ENCODE measurements at places on chromosomes 3 and 15.
A peak's percentile ranks its signal among the peaks of the same experiment; 100 is the strongest.

GRCh38 chr3:58728723-58729122, 62.1 kb upstream of the FAM3D start:
- no peak for DNase-seq

DNA sequence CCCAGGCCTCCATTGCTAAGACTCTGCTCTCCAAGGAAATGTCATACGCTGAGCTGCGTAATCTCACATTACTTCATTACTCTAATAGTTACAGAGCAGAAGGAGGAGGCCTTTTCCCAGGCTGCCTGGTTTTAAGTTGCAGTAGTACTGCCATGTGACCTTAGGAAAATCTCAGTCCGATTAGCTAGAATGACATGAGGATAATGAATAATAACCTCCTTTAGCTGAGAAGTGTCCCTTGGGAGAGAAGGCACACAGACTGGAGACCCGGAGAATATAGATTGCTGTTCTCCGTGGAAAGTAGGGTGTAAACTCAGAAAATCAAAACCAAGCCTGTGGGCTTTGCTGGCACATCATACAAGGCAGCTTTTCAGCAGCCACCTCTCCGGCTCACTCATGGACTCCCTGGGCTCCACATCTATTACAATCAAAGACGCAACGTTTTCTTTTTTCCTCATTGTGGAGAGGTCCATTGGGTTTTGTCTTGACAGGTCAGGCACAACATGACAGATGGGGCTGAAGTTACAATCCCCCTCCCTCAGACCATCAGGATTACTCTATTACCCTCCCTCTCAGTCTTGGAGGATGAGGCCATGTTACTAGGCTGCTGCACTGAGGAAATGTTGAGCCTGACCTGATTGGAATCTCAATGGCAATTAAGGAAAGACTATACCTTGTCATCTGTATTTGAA, 134.8 kb upstream of the MB21D2 start:
- DNase-seq: no peak

GRCh38 chr3:128269796-128270195, 116.5 kb downstream of the EEFSEC start:
- no peak for DNase-seq

GRCh38 chr3:41193794-41194539, 5.3 kb upstream of the CTNNB1 start:
- no peak for DNase-seq

DNA sequence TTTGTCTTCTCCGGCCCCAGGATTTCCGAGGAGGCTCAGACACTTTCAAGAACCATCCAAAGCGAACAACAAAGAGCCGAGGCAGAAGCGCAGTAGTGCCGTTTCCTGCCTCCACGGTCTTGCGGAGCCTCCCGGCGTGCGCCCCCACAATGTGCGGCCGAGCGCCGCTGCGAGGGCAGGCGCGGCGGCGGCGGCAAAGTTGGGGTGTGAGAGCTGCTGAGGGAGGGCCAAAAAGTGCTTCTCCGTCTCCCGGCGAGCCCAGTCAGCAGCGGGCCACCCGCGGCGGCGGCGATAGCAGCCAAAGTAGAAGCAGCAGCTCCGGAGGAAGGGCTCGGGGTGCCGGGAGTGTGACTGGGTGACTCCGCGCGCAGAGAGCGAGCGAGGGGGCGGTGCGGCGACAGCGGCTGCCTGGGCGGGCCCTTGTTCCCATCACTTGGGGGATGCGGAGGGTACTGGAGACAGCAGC, 749.1 kb downstream of the ROBO1 start:
- peak; percentile 76 for DNase-seq

DNA sequence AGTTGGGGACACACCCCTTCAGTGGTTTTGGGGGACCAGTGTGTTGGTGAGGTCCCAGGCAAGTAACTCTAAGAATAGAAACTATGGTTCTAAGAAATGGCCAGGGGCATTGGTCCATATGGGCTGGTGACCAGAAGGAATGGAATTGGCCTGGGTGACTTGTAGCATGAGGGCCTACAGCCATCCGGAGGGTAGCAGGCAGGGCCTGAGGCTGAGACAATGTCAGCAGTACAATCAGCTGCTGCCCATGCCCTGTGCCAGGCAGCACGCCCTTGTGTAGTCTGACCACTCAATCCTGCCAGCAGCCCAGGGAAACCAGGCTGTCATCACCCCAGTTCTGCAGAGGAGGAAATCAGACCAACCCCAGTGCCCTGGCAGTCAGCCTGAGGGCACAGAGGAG, 100.6 kb downstream of the DNAJB8 start:
- DNase-seq: no peak

GRCh38 chr3:9399337-9399703, 1.9 kb downstream of the SETD5 start:
- DNase-seq: no peak

DNA sequence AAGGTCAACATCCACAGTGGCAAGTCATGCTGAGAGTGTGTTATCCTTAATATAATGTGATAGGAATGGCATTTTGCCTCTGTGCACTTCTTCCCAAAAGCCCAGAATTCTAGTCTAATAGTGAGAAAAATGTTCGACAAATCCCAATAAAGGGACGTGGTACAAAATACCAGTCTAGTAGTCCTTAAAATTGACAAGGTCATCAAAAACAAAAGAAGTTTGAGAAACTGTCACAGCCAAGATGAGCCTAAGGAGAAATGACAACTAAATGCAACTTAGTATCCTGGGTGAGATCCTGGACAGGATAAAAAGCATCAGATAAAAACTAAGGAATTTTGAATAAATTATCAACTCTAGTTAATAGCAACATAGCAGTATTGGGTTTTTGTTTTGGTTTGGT, 14.4 kb upstream of the ATP13A4 start:
- DNase-seq: no peak

GRCh38 chr15:101250873-101251829, 697 bp downstream of the CHSY1 start:
- no peak for DNase-seq

DNA sequence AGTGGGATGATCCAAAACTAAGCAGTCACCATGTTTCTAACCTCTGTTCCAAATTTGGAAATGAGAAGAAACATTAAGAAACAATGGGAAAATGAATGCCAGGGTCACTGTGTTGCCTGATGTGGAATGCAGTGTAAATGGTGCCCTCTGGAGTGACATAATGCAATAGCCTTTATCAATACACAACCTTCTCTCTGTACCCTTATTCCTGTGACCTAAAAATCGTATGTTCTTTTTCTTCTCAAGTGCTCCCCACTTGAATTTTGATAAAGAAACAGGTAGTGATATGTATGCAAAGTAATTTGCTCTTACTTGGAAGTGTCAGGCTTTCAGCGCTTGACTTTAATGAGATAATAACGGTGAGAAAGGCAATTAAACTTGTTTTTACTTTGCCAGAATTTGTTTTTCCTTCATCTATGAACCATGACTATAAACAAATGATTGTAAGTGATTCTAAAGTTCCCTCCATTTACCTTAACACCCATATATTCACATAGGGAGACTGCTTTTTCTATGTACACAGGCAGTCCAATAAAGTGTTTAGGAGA, 145.8 kb upstream of the THRB start:
- no peak for DNase-seq

GRCh38 chr3:119395923-119396358, 67.5 kb downstream of the TMEM39A start:
- DNase-seq: no peak

DNA sequence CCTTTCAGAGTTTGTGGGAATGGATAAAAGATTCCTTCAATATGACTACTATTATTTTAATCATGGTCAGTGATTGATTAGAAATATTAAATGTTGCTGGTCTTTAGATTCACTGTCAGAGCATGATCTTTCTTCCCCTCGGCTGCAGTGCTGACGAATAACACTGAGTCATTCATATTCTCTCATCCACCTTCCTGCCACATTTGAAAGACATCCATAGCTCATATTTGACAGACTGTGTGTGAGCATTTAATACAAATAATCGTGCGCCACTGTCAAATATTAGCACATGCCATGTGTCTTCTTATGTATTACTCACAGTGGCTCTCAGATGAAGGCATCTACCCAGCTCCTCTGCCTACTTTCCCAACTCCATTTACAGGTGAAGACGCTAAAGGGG, 476.5 kb upstream of the TPRG1 start:
- no peak for DNase-seq

DNA sequence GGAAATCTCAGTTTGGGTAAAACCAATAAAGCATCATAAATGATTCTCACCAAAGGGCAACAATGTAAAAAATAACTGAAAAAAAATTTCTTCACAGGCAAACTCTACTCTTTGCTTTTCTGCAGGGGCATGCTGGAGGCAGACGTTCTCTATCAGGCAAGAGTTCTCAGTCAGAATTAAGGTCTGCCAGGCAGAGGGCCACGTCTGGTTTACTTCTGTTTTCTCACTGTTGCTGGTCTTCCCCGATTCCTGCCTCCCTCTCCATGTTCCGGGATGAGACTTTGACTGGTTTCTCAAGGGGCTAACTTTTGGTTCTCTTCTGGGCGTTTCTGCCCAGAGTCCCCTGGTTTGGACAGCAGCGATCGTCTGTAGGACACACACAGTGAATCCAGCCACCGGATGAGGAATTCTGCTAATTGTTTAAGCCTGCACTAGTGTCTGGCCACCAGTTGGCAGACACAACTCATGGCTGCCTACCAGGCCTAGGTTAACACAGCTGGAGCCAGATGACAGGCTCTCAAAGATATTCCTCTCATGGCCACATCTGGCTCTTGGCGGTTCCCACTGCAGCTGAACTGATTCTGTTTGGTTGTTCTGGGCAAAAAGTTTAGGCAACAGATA, 273.1 kb downstream of the FOXP1 start:
- DNase-seq: peak; percentile 64

GRCh38 chr15:53470743-53471142, 288.7 kb downstream of the WDR72 start:
- DNase-seq: no peak

All from femur (tissue), 1 donor.